ENCODE measurements at places on chromosomes 3 and 15.

DNA sequence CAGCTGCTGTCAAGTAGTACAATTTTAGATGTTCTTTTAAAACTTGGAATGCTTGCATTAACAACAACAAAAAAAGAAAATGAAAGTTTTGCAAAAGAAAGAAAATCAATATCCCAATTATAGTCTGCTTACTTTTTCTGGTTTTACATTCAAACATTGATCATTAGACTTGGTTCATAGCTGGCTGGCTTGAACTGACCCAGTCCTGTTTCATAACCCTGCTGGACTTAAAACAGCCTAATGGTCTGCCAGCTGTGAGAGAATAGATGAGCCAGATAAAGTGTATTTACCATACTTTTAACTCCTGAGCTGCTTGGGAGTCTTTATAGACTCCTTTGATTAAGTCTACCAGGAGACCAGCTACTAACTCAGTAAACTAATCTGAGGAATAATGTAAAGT lies 59.2 kb downstream of the PIAS1 start:
- ATAC-seq = no peak
- no peak overlapping the region for H3K27ac ChIP-seq
- no peaks in the 10 kb centered on the region for H3K36me3 ChIP-seq
- H3K4me3 ChIP-seq = no peak overlapping the region

DNA sequence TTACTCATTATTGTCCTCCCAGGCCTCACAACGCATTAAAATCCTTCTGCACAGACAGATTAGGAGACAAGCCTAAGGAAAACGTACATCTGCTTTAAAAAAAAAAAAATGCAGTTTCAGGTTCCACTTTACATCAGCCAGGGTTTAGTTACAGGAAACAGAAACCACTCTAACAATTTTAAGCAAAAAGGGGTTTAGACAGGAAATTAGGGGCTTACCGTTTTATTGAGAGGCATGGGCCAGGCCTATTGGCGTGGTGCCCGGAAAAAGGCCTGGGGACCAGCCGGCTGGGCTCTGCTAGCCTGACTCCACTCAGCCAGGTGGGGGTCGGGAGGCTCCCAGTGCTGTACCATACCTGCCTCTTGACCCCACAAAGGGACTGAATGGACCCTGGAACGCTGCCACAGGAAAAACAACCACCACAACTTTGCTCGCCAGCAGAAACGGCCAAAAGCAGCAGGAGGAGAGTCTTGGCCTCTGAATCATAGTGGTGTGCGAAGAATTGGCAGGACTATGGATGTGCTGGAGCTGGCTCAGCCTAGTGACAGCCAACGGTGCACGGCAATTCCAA lies 124.3 kb downstream of the CHSY1 start:
- ATAC-seq = peak; percentile 89
- H3K27ac ChIP-seq = peak overlapping the region; percentile 4
- no peaks in the 10 kb centered on the region for H3K27me3 ChIP-seq
- H3K4me3 ChIP-seq = no peak overlapping the region
- no peaks in the 10 kb centered on the region for H3K36me3 ChIP-seq

GRCh38 chr3:53183514-53183913 lies 22.5 kb downstream of the PRKCD start:
- no peak overlapping the region for H3K27ac ChIP-seq
- no peaks in the 10 kb centered on the region for H3K27me3 ChIP-seq
- H3K4me3 ChIP-seq = no peak overlapping the region
- no peak for ATAC-seq

GRCh38 chr3:5278666-5279065 lies 91.2 kb downstream of the EDEM1 start:
- no peak overlapping the region for H3K27ac ChIP-seq
- no peaks in the 10 kb centered on the region for H3K4me1 ChIP-seq
- no peaks in the 10 kb centered on the region for H3K36me3 ChIP-seq
- ATAC-seq = no peak
- H3K4me3 ChIP-seq = no peak overlapping the region

DNA sequence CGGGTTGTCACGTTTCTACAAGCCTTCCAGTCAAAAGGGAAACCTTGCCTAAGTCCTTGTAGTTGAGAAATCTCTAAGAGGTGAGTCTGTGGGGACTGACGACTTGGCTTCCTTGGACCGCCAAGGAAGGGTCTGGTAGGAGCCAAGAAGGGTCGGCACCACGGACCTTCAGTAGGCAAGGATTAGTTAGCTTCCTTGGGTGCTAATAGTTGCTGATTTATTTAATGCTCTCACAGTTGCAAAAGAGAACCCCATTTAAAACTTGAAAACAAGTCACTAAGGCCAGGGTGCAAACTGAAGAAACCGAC lies 361 bp upstream of the LCMT2 start:
- H3K36me3 ChIP-seq = peaks cover 17% of the 10 kb centered on the region
- H3K27ac ChIP-seq = peak overlapping the region; percentile 91
- peak overlapping the region; percentile 92 for H3K4me3 ChIP-seq
- H3K4me1 ChIP-seq = peaks cover 11% of the 10 kb centered on the region
- no peaks in the 10 kb centered on the region for H3K27me3 ChIP-seq
- ATAC-seq = no peak

- H3K27ac ChIP-seq = peak overlapping the region; percentile 63
- H3K4me3 ChIP-seq = no peak overlapping the region
- no peaks in the 10 kb centered on the region for H3K27me3 ChIP-seq
- ATAC-seq = no peak
- H3K36me3 ChIP-seq = no peaks in the 10 kb centered on the region
These were observed 40.6 kb upstream of the POLR2M start for GRCh38 chr15:57665939-57666338.

DNA sequence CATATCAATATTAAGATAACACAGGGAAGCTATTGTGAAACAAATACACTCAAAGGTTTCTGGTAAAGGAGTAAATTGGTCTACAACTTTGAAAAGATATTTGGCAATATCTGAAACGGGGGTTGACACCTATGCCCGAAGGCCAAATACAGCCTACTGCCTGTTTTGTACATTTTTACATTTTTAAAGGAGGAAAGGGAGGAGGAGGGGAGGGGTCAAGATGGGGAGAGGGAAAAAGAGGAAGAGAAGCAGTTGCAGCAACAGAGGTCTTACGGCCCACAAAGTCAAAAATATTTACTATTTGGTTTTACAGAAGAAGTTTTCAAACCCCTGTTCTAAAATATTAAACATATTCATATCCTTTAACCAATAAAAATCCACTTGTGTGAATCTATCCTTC lies 94.2 kb downstream of the FMN1 start:
- H3K4me1 ChIP-seq = no peaks in the 10 kb centered on the region
- no peak for ATAC-seq
- H3K36me3 ChIP-seq = no peaks in the 10 kb centered on the region
- H3K4me3 ChIP-seq = no peak overlapping the region

DNA sequence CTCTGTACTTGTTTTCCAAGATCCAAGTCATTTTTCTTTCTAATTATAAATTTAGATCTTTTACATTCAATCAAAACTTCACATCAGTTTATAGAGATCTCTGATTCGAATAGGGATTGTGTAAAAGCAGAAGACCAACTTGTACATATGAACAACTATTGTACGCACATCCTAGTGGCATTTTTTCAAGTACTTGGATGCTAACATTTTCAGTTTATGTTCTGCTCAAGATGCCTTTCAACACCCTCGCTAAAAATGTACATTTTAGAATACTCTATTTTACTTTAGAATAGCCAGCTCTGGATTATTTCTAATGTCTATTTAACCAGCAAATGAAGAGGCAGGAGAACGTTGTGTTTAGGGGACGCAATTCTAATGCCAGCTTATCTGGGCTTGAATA lies 340.7 kb downstream of the ROBO1 start:
- no peaks in the 10 kb centered on the region for H3K4me1 ChIP-seq
- H3K27ac ChIP-seq = no peak overlapping the region
- no peaks in the 10 kb centered on the region for H3K27me3 ChIP-seq
- ATAC-seq = no peak
- H3K36me3 ChIP-seq = no peaks in the 10 kb centered on the region
- no peak overlapping the region for H3K4me3 ChIP-seq

GRCh38 chr3:19749448-19750017 lies 184.5 kb downstream of the EFHB start:
- no peaks in the 10 kb centered on the region for H3K4me1 ChIP-seq
- H3K27ac ChIP-seq = no peak overlapping the region
- ATAC-seq = no peak
- no peaks in the 10 kb centered on the region for H3K27me3 ChIP-seq
- H3K4me3 ChIP-seq = no peak overlapping the region
- no peaks in the 10 kb centered on the region for H3K36me3 ChIP-seq

- H3K36me3 ChIP-seq = no peaks in the 10 kb centered on the region
- no peaks in the 10 kb centered on the region for H3K4me1 ChIP-seq
- H3K27ac ChIP-seq = no peak overlapping the region
- no peaks in the 10 kb centered on the region for H3K27me3 ChIP-seq
These were observed 7.4 kb downstream of the AQP9 start for GRCh38 chr15:58145606-58146005.

GRCh38 chr3:58210761-58211460 lies at the start of gene DNASE1L3:
Gene DNASE1L3, minus strand, starts transcription at chr3:58210972. Its CDS starts 66 bp downstream, at chr3:58210906.
- no peak within 1 kb of the TSS for H3K4me3 ChIP-seq
- peak; percentile 34 for ATAC-seq
- no peaks in the 10 kb centered on the region for H3K27me3 ChIP-seq
- H3K36me3 ChIP-seq = no peaks in the 10 kb centered on the region
- H3K4me1 ChIP-seq = no peaks in the 10 kb centered on the region

GRCh38 chr3:159761369-159761768 lies 227.3 kb upstream of the IL12A start:
- peak overlapping the region; percentile 99 for H3K27ac ChIP-seq
- ATAC-seq = no peak
- no peak overlapping the region for H3K4me3 ChIP-seq
- no peaks in the 10 kb centered on the region for H3K36me3 ChIP-seq

- no peak overlapping the region for H3K27ac ChIP-seq
- H3K36me3 ChIP-seq = no peaks in the 10 kb centered on the region
- no peak for ATAC-seq
- H3K4me3 ChIP-seq = no peak overlapping the region
- H3K4me1 ChIP-seq = no peaks in the 10 kb centered on the region
These were observed 248.4 kb downstream of the CPNE4 start for GRCh38 chr3:131786386-131786785.

GRCh38 chr3:149058602-149059001 lies 27.7 kb downstream of the HLTF start:
- peaks cover 4% of the 10 kb centered on the region for H3K36me3 ChIP-seq
- ATAC-seq = no peak
- H3K4me1 ChIP-seq = no peaks in the 10 kb centered on the region
- H3K4me3 ChIP-seq = no peak overlapping the region
- H3K27me3 ChIP-seq = no peaks in the 10 kb centered on the region

DNA sequence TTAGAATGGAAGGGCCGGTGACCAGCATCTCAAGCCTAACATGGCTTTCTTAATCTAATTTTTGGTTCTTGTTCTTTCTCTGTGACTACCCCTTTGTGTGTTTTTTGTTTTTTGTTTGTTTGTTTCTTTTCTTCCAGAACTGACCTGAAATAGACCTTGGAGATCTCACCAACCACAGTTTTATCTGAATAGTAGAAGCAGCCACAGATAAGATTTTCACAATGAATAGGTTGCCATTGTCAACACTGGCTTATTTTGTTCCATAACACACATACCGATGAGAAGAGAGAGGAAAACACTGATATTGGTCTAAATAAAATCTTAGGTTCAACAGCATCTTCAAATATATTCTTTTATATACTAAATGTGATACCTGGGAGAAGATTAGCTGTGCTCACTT lies 11.5 kb downstream of the ILDR1 start:
- no peaks in the 10 kb centered on the region for H3K36me3 ChIP-seq
- no peaks in the 10 kb centered on the region for H3K4me1 ChIP-seq
- no peak overlapping the region for H3K27ac ChIP-seq

GRCh38 chr15:93150910-93151881 lies 62.2 kb upstream of the RGMA start:
- H3K27ac ChIP-seq = no peak overlapping the region
- no peaks in the 10 kb centered on the region for H3K27me3 ChIP-seq
- H3K4me1 ChIP-seq = peaks cover 36% of the 10 kb centered on the region
- ATAC-seq = no peak
- no peak overlapping the region for H3K4me3 ChIP-seq
- H3K36me3 ChIP-seq = no peaks in the 10 kb centered on the region

DNA sequence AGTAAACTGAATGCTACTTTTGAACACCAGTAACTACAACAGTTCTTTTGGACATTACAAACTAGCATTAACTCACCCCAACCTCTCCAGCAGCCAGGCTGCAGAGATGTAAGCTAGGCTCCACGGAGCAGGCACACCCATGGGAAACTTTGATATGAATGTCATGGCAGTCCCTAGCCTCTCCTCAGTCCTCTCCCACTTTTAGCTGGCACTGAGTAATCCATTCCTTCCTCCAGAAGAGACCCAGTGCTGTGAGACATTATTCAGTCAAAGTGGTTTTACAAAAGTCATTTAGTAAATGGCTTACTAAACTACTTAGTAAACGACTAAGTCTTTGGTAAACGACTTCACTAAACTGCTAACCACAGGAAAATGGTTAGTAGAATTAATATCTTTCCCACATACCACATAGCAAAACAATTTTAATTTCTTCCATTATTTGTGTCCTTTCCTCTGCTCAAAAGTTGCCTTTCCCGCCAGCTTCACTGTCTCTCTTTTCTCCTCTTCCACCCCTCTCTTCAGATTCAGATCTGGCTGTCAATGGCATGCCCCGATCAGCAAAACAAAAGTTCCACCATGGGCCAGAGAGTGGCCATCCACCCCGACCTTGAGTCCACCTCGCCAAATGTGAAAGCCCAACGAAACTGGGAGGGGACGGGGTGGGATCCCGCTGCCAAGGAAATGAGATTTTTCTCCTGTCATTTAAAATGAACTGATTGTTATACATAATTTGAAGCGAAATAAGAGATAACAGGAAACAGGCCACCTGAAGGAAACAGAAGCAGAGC lies 67.5 kb upstream of the TJP1 start:
- H3K27me3 ChIP-seq = no peaks in the 10 kb centered on the region
- no peaks in the 10 kb centered on the region for H3K36me3 ChIP-seq

GRCh38 chr3:176692199-176692965 lies 504.9 kb downstream of the TBL1XR1 start:
- H3K27me3 ChIP-seq = no peaks in the 10 kb centered on the region
- no peaks in the 10 kb centered on the region for H3K36me3 ChIP-seq
- H3K4me3 ChIP-seq = no peak overlapping the region
- H3K4me1 ChIP-seq = no peaks in the 10 kb centered on the region
- H3K27ac ChIP-seq = no peak overlapping the region
- no peak for ATAC-seq

- peaks cover 4% of the 10 kb centered on the region for H3K4me1 ChIP-seq
- H3K27me3 ChIP-seq = no peaks in the 10 kb centered on the region
- ATAC-seq = no peak
- H3K36me3 ChIP-seq = no peaks in the 10 kb centered on the region
- no peak overlapping the region for H3K4me3 ChIP-seq
These were observed 49.2 kb downstream of the MRPL3 start for GRCh38 chr3:131453533-131453932.

DNA sequence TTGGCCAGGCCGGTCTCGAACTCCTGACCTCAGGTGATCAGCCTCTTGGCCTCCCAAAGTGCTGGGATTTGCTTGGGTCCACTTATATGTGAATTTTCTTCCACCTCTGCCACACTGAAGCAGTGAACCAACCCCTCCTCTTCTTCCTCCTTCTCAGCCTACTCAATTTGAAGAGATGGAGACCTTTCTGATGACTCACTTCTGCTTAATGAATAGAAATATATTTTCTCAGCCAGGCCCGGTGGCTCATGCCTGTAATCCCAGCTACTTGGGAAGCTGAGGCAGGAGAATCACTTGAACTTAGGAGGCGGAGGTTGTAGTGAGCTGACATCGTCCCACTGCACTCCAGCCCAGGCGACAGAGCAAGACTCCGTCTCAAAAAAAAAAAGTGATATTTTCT lies 46.8 kb upstream of the GATM start:
- H3K36me3 ChIP-seq = peaks cover 38% of the 10 kb centered on the region
- H3K4me1 ChIP-seq = no peaks in the 10 kb centered on the region
- ATAC-seq = no peak
- peaks cover 9% of the 10 kb centered on the region for H3K27me3 ChIP-seq

- H3K27ac ChIP-seq = no peak overlapping the region
- H3K4me1 ChIP-seq = no peaks in the 10 kb centered on the region
- no peak for ATAC-seq
- H3K27me3 ChIP-seq = no peaks in the 10 kb centered on the region
- peaks cover 68% of the 10 kb centered on the region for H3K36me3 ChIP-seq
These were observed 32.8 kb downstream of the SLTM start for GRCh38 chr15:58900631-58901030.

Data from gastroesophageal sphincter (tissue), 4 donors.